Caudate nucleus (tissue), 63 donors: ENCODE measurements at places on chromosomes 3 and 15.

DNA sequence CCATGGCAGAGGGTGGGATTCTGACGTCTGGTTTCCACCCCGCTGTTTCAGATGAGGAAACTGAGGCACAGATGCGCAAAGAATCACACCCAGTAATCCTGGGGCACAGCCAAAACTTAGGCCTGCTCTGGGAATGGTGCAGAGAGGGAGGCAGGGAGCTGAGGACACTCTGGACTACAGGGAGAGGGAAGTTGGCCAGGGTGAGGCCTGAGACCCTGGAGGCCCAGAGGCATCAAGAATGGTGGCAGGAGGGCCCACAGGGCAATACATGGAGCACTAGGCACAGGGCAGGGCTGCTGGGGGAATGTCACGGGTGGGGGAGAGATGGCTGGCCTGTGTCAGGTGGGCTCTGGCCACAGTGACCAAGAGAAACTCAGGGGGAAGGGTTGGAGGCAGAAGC, 63.6 kb downstream of the TLE3 start:
- DNase-seq = no peak

DNA sequence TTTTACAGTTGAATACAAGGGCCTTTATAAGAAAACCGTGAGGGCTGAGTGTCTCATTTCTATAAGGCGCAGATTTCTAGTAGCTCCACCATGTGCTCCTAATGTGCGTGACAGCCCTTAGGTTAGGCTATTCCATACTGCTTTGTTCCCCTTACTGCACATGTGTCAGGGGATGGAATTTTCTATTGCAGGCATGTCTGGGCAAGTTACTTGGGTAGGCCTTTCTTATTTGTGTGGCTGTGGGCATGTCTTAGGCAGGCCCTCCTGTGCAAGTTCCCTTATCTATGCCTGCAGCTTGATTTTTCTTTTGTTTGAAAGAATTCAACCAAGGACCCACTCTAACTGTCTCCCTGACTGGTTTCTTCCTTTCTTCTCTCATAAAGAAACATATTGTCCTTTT, 434.2 kb upstream of the CNTN3 start:
- DNase-seq = no peak

GRCh38 chr3:38173834-38174418, 8.6 kb downstream of the OXSR1 start:
- DNase-seq = no peak

- DNase-seq = peak; percentile 57
Observed at GRCh38 chr15:92091155-92091734, 237.7 kb downstream of the SLCO3A1 start.

DNA sequence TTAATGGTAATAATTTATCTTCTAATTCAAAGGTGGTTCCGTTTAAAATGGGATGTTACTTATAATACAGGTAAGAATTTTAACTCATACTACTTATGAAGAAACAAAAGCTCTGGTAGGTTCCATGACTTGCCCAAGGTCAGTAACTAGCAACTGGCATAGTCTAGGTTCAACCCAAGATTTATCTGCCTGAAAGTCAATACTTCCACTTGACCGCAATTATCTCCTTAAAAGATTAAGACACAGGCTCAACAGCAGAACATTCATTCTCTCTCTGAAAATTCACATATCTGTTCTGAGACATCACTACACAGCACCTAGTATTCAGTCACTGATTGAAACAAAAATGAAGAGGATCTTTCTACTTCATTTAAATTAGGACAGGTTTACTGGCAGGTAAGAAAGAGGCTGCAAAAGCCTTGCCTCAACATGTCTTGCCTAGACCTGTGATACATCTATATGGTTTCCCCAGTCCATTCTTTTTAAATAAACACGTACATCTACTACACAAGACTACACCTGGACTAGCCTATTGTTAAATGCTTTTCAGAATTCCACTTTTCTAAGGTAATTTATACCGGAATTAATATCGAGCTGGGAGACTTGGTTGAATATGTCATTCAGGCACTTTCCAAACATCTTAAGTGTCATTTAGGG, 1.2 kb downstream of the CSNK1G1 start:
- no peak for DNase-seq

- DNase-seq = no peak
Observed at GRCh38 chr15:62850791-62851291, 191.7 kb upstream of the TPM1 start.

GRCh38 chr15:91116113-91117067, 16.3 kb downstream of the SV2B start:
- DNase-seq = no peak
